ENCODE measurements at places on chromosomes 3 and 15. TPM values are rescaled to one million over a fixed set of nuclear protein-coding genes. Genes with fewer than 3 reads are reported as not detected.

Gene B2M
- 2,217 TPM for total RNA-seq

Gene ZNF35
- total RNA-seq, result 18.5 TPM

Gene EFCC1
- total RNA-seq, result not detected

Gene MNS1
- 1.3 TPM for total RNA-seq

Gene SNX33
- 22.1 TPM for total RNA-seq

Gene CCRL2
- not detected for total RNA-seq

Gene PATL2
- 0.30 TPM for total RNA-seq

Gene TUSC7
- total RNA-seq, result not detected

Gene TLR9
- not detected for total RNA-seq

Gene MRPL3
- 121 TPM for total RNA-seq

Gene GOLGA8T
- not detected for total RNA-seq

Gene CHRNA5
- 0.59 TPM for total RNA-seq

Gene CHAC1
- 41.9 TPM for total RNA-seq

Gene CLRN1
- not detected for total RNA-seq

Gene TMEM266
- not detected for total RNA-seq

Gene ARL8B
- total RNA-seq, result 76.5 TPM

Gene WDR93
- total RNA-seq, result under 0.01 TPM

Gene DISP2
- 0.30 TPM for total RNA-seq

Gene SLC27A2
- 0.30 TPM for total RNA-seq

Gene SCAMP5
- 0.51 TPM for total RNA-seq

Gene REC114
- not detected for total RNA-seq

Gene FANCD2OS
- not detected for total RNA-seq

Gene ARID3B
- 3.2 TPM for total RNA-seq

Gene CRTAP
- 284 TPM for total RNA-seq

Gene TICRR
- 4.9 TPM for total RNA-seq

Gene ROBO1
- total RNA-seq, result 111 TPM

Gene RNU5B-1
- not detected for total RNA-seq

Gene CEMIP
- total RNA-seq, result 3.9 TPM

Gene TRPM1
- not detected for total RNA-seq

Gene SLC35G2
- total RNA-seq, result 9.0 TPM

Gene AMT
- 0.28 TPM for total RNA-seq

Gene ALDH1A2
- total RNA-seq, result 0.30 TPM

Gene ZNF80
- total RNA-seq, result not detected

Gene MUC20
- not detected for total RNA-seq

Gene CSPG4
- 63.0 TPM for total RNA-seq

Gene LYZL4
- total RNA-seq, result not detected

Gene ANKRD34C
- not detected for total RNA-seq

Gene DET1
- total RNA-seq, result 5.9 TPM

Gene PLAAT1
- 0.23 TPM for total RNA-seq

Gene CNTN6
- total RNA-seq, result 0.59 TPM

Gene SLCO2A1
- not detected for total RNA-seq

Gene PPP2R3A
- 6.5 TPM for total RNA-seq

Gene ONECUT1
- total RNA-seq, result not detected

Gene PRR20G
- not detected for total RNA-seq

Gene DIPK2A
- 68.6 TPM for total RNA-seq

Gene TRH
- total RNA-seq, result not detected

Gene RLBP1
- not detected for total RNA-seq

Gene FOXB1
- total RNA-seq, result not detected

Gene SUSD5
- total RNA-seq, result 1.5 TPM

Gene POLQ
- 5.7 TPM for total RNA-seq

Gene INSYN1
- total RNA-seq, result 0.23 TPM

Gene ITGA11
- total RNA-seq, result 52.5 TPM

Gene LSG1
- total RNA-seq, result 29.4 TPM

Gene KLHL40
- total RNA-seq, result not detected
